Epithelial cell of prostate (primary cell): ENCODE measurements at places on chromosomes 3 and 15.

DNA sequence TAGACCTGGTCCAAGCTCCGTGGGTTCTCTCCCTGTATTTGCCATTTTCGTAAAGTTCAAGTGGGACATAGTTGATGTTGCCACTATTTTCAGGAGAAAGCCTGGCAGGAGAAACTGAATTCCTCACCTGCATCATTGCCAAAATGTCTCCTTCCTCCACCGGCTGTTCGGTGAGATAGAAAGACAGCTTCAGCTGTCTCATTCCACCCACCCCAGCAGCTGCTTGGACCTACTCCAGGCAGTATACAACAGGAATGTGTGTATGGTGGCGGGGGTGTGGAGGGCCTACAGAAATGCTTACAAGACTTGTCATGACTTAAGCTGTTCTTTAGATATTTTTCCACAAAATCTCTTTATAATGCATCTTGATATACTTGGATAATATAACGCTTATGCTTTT lies 132.7 kb upstream of the RAP2B start:
- peak; percentile 52 for DNase-seq

- DNase-seq: no peak
These were observed 21.3 kb upstream of the CCR4 start for GRCh38 chr3:32930161-32930560.

- DNase-seq: no peak
These were observed 20.2 kb upstream of the NUP210 start for GRCh38 chr3:13440204-13440817.

DNA sequence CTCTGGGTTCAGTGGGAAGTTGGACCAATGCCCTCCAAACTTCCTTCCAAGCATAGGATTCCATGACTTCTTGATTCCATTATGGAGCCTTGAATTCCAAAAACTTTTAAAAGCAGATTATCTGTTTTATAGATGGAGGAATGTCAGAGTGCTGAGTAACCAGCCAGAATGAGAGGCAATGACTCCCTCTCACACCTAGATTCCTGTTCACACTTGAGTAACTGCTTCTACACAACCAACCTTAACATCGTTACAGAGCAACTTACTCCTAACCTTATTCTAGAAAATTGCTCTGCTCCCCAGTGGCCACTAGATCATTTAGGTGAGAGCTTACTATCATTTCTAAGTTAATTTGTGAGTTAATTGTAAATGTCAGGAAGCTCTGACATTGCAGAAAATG lies 24.2 kb upstream of the NR2F2 start:
- DNase-seq: no peak

DNA sequence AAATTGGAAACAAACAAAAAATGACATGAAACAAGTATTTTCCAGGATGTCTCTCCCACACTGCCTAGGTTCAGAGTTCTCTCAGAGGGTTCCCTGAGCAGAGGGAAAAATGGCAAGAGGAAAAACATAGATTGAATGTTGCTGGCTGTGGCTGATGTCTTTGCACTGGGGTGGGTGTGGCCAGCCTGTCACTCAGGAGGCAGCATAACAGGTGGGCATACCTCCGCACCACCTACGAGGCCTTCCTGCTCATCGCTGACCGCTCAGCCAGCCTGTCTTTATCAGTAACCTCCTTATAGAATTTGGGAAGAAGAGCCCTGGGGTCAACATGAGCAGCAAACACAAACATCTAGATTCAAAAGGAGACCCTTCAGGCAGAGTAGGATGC lies 216.6 kb upstream of the UMPS start:
- DNase-seq: no peak
